ENCODE measurements at places on chromosomes 4 and X.

- no peak for DNase-seq
These were observed 270.8 kb downstream of the MAPK10 start for GRCh38 chr4:86089053-86089452.

- DNase-seq = no peak
These were observed 19.1 kb downstream of the RNF212 start for GRCh38 chr4:1094336-1094690.

- DNase-seq = no peak
These were observed 294.1 kb downstream of the STIM2 start for GRCh38 chr4:27154706-27155105.

DNA sequence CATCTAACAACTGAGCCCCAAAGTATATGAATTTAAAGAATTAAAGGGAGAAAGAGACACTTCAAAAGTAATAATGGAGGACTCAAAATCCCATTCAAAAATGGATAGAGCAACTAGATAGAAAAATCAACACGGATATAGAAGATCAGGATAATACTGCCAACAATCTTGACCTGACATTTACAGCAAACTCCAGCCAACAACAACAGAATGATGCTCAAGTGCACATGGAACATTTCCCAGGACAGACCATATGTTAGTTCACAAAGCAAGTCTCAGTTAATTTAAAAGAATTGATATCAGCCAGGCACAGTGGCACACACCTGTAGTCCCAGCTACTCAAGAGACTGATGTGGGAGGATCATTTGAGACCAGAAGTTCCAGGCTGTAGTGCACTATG is 72.0 kb upstream of the SMARCAD1 start:
- DNase-seq = no peak

DNA sequence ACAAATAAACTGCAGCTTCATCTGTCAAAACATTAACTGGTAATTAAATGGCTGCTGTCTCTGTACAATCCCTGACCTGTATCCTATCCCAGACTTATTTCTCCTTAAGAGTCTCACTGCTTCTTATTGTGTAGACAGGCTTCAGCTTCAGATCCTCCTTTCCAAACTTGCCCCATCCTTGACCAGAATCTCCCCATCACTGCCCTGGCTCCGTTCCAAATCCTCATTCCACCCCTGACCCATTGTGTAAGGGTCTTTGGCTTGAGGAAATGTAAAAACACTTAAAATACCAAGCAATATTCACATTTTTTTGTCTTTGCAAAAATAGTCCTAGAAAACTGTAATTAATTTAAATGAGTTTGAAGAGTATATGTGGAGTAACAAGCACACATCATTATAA is 152.6 kb upstream of the VEGFC start:
- no peak for DNase-seq

- DNase-seq = no peak
These were observed 46.6 kb upstream of the PGRMC2 start for GRCh38 chr4:128334256-128334655.
